ENCODE measurements at places on chromosomes 6 and 20. TPM values are rescaled to one million over a fixed set of nuclear protein-coding genes. Genes with fewer than 3 reads are reported as not detected.
A peak's percentile ranks its signal among the peaks of the same experiment; 100 is the strongest.

KCNS1 gene
- not detected for total RNA-seq

HMGN4 gene
- 64.8 TPM for total RNA-seq

DOP1A gene
- total RNA-seq: 53.5 TPM

GPX6 gene
- total RNA-seq: not detected

ULBP2 gene
- not detected for total RNA-seq

FKBP1C gene
- 0.49 TPM for total RNA-seq

SEL1L2 gene
- not detected for total RNA-seq

GRCh38 chr20:1840817-1841553 lies 54.2 kb upstream of the SIRPA start:
- H3K36me3 ChIP-seq: no peaks in the 10 kb centered on the region
- no peak for DNase-seq
- no peak overlapping the region for H3K27ac ChIP-seq
- H3K27me3 ChIP-seq: no peaks in the 10 kb centered on the region
- no peaks in the 10 kb centered on the region for H3K4me1 ChIP-seq

DNA sequence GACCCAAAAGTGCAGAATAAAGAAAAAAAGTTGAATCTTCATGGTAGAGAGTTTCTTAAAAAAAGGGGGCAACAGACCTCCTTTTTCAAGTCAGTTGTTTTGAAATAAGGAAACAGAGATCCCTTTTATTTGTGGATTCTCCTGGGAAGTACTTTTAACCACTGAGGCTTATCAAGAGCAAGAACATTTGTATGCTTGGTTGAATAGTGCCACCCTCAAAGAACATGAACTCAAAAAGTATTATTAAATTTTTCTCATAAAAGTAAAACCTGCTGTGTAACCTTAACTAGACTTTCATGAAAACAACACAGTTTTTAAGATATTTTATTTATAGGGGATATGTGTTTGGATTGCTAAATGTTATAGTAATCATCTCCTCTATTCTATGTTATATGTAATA lies at the start of gene DEFB110:
TSS of gene DEFB110 (minus strand) at position 101 of the 400 bp plus-strand sequence. CDS start at position 42, 59 bp downstream.
- peak within 1 kb of the TSS; percentile 20 for H3K27ac ChIP-seq
- no peak for DNase-seq
- H3K27me3 ChIP-seq: no peaks in the 10 kb centered on the region

GRCh38 chr6:169921217-169921616 lies 169.8 kb downstream of the ERMARD start:
- H3K4me3 ChIP-seq: no peak overlapping the region
- no peaks in the 10 kb centered on the region for H3K36me3 ChIP-seq
- H3K27ac ChIP-seq: no peak overlapping the region
- H3K27me3 ChIP-seq: no peaks in the 10 kb centered on the region

DNA sequence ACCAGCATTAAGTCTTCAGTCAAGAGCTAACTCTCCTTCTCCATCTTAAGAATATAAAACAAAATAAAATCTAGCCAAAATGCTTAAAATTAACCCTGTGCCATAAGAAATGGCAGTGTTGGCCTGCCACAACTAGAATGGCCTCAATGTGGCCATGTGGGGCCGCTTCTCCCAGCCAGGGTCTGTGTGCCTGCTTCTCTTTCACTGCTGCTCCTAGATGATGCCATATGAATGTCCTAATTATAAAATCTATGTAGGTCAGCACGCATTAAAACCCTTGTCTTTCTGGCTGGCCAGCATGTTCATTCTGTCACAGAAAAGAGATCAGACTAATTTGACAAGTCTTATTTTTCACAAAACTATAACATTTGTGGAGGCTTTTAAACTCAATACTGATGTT lies 102.6 kb downstream of the C6orf118 start:
- H3K4me3 ChIP-seq: no peak overlapping the region
- DNase-seq: no peak
- no peaks in the 10 kb centered on the region for H3K36me3 ChIP-seq
- H3K27ac ChIP-seq: no peak overlapping the region
- no peaks in the 10 kb centered on the region for H3K4me1 ChIP-seq
- no peaks in the 10 kb centered on the region for H3K27me3 ChIP-seq

GRCh38 chr20:38139156-38139912 lies 25.7 kb downstream of the TGM2 start:
- no peak for DNase-seq
- no peaks in the 10 kb centered on the region for H3K27me3 ChIP-seq
- no peak overlapping the region for H3K27ac ChIP-seq
- no peak overlapping the region for H3K4me3 ChIP-seq

DNA sequence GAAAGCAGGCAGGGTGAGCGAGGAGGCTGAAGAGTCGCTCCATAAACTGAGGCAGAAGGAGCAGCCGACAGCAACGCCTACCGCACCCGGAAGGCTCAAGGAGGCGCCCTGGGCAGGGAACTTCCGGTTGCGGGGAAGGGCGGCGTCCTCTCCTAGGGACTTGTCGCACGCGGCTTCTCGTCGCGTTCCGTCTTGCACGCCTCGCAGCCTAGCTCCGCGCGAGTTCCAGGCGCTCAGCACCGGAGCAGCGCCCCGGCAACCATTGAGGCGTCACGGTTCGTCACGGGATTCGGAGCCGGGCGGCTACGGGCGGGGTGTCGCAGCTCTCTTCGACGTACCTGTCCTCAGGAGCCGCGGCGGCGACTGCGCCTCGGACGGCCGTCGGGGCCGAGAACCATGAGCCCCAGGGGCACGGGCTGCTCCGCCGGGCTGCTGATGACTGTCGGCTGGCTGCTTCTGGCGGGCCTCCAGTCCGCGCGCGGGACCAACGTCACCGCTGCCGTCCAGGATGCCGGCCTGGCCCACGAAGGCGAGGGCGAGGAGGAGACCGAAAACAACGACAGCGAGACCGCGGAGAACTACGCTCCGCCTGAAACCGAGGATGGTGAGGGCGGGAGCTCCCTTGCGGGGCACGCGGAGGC lies at the start of gene SPACA1:
TSS of gene SPACA1 (plus strand) at position 332 of the 641 bp plus-strand sequence. CDS start at position 397, 65 bp downstream.
- H3K4me3 ChIP-seq: no peak within 1 kb of the TSS
- H3K36me3 ChIP-seq: no peaks in the 10 kb centered on the region
- DNase-seq: no peak
- H3K27ac ChIP-seq: no peak within 1 kb of the TSS
- H3K27me3 ChIP-seq: no peaks in the 10 kb centered on the region
- no peaks in the 10 kb centered on the region for H3K4me1 ChIP-seq

- DNase-seq: no peak
- no peaks in the 10 kb centered on the region for H3K36me3 ChIP-seq
- H3K27ac ChIP-seq: no peak overlapping the region
- H3K4me3 ChIP-seq: no peak overlapping the region
- no peaks in the 10 kb centered on the region for H3K27me3 ChIP-seq
- H3K4me1 ChIP-seq: peaks cover 7% of the 10 kb centered on the region
These were observed 20.5 kb downstream of the SPDEF start for GRCh38 chr6:34535646-34536045.

- H3K27me3 ChIP-seq: no peaks in the 10 kb centered on the region
- DNase-seq: no peak
- H3K4me1 ChIP-seq: no peaks in the 10 kb centered on the region
- no peaks in the 10 kb centered on the region for H3K36me3 ChIP-seq
- H3K4me3 ChIP-seq: no peak overlapping the region
These were observed 96.6 kb upstream of the FKBP1C start for GRCh38 chr6:63114610-63115211.

GRCh38 chr6:163370464-163371117 lies 43.9 kb upstream of the QKI start:
- DNase-seq: no peak
- H3K4me3 ChIP-seq: no peak overlapping the region
- H3K36me3 ChIP-seq: no peaks in the 10 kb centered on the region
- peaks cover 9% of the 10 kb centered on the region for H3K4me1 ChIP-seq

DNA sequence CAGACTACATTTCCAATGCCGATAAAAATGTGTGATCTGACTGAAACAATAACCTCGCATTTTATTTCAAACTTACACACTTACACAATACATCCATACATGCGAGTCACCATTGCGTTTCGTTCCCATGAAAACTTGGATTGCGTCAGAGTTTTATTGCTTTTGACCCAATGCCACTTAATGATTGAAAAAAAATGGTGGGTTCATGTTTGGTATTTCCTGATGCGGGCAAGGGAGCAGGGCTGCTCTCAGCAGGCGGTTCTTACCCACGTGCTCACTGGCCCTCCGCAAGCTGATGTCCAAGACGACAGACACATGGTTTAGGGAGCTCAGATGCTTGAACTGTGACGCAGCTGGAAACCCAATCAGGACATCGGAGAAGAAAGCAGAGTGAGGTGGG lies 281.0 kb upstream of the SULF2 start:
- no peak for DNase-seq
- no peaks in the 10 kb centered on the region for H3K4me1 ChIP-seq
- no peak overlapping the region for H3K4me3 ChIP-seq
- H3K36me3 ChIP-seq: no peaks in the 10 kb centered on the region
- no peak overlapping the region for H3K27ac ChIP-seq

DNA sequence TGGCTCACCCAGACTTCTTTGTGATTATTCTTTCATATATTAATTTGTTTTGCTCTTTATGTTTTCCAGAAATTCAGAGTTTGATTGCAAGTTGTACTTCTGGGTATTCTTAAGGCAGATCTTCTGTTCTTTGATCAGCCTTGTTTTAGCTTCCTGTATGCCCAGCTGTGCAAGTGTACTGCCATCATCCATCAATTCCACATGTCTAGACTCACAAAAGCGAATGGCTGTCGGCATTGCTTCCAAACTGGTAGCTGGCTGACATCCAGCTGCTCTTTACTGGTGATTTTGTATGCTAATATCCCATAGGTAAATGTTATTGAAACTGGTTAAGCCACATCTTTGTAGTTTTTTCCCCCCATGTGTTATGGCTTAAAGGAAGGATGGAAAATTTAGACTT lies 1084.8 kb upstream of the CITED2 start:
- no peak overlapping the region for H3K27ac ChIP-seq
- no peaks in the 10 kb centered on the region for H3K27me3 ChIP-seq
- no peak overlapping the region for H3K4me3 ChIP-seq
- peaks cover 17% of the 10 kb centered on the region for H3K4me1 ChIP-seq
- no peak for DNase-seq

DNA sequence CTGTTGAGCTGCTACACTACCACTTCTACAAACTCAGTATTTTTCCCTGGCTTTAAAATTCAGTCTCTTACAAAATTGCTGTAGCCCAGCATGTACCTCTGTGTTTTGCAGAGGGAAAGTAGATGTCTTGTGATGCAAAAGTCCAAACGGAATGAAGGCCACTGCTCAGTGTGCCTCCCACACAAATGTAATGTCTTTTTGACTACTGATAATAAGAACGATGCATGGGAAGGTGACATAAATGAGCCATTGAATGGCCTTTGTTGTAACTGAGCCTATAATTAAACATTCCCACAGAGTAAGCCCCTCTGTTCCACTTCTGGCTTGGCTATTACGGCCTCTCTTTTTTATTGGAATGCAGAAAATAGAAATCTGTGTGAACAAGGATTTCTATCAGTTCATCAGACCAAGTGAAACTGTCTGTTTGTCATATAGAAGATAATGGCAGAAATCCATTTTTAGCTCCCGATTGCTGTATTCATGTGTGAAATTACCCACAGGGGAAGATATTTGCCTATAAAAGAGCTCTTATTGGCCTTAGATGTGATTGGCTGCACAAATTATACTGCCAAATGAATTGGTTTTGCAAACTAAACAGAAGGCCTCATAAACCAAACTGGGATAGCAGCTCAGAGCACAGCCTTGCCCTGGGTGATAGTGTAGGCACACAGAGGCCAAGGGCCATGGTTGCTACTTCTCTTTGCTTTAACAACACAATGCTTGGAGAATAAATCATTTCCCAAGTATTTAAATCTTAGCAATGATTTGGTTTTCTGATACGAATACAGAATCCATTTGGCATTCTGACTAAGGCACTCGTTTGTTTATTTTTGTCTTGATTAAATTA lies 241.5 kb upstream of the PLN start:
- DNase-seq: no peak
- no peaks in the 10 kb centered on the region for H3K4me1 ChIP-seq
- no peaks in the 10 kb centered on the region for H3K36me3 ChIP-seq
- H3K27ac ChIP-seq: no peak overlapping the region
- no peak overlapping the region for H3K4me3 ChIP-seq
- H3K27me3 ChIP-seq: no peaks in the 10 kb centered on the region

DNA sequence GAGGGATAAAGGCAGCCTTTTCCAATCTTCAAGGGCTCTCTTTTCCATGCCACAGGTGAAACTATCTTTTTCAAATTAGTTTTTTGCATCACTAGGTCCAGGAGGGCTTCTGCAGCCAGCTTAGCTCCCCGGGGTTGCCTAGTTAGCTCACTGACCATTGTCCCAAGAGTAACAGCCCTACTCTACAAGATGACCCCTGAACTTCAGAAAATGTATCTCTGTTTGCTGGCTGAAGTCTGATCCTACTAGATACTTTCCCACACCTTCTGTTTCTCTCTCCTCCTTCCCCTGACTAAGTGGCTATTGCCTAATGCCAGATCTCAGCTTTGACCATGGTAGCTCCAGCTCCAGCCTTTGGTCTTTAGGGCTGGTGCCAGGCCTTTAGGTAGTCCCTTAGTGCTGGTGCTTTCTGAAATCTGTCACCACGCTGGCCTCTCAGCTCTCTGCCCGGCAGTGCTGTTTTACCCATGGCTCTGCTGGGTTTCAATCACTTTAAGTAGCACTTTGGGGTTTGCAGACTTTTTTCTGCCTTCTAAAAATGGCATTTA lies 255.1 kb downstream of the RNGTT start:
- no peak for DNase-seq
- no peaks in the 10 kb centered on the region for H3K36me3 ChIP-seq
- no peaks in the 10 kb centered on the region for H3K4me1 ChIP-seq
- H3K27ac ChIP-seq: no peak overlapping the region
- H3K4me3 ChIP-seq: no peak overlapping the region

DNA sequence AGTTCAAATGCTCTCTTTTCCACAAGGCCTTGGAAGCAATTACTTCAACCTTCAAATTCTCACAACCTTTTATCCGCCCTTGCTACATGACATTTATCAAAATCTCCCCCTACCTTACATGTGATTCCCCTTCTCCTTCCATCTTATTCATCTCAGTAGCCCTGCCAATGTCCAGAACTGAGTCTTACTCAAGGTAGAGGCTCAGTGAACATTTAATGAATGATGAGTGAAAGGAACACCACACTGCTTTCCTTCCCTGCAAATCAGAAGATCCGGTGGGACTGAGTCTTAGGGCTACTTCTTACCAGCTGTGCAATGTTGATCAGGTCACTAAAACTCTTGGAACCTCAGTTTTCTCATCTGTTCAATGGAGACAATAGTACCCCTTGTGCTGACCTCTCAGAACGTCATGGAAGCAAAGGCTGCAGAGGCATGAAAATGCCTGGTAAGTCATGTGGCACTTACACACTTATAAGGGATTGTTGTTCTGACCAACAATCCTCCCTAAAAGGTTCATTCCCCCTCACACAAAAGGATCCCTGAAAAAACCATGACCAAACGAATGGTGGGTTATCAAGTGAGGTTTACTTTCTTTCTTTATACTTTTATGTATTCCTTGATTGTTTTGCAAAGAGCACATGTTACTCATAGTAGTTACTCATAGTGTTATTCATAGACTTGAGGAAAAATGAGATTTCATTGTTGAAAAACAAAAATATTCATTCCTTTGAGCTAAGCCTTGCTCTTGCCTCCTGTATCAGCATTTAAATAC lies 6.5 kb downstream of the MDGA1 start:
- no peak overlapping the region for H3K4me3 ChIP-seq
- DNase-seq: no peak
- no peak overlapping the region for H3K27ac ChIP-seq
- H3K27me3 ChIP-seq: peaks cover 7% of the 10 kb centered on the region
- H3K36me3 ChIP-seq: no peaks in the 10 kb centered on the region
- H3K4me1 ChIP-seq: no peaks in the 10 kb centered on the region

- H3K4me3 ChIP-seq: peak overlapping the region; percentile 65
- peak; percentile 30 for DNase-seq
- H3K27me3 ChIP-seq: no peaks in the 10 kb centered on the region
- H3K4me1 ChIP-seq: peaks cover 41% of the 10 kb centered on the region
- H3K36me3 ChIP-seq: no peaks in the 10 kb centered on the region
These were observed 740 bp downstream of the NELFCD start for GRCh38 chr20:58981628-58982364.

GRCh38 chr20:41247523-41248367 lies 69.8 kb downstream of the ZHX3 start:
- no peak overlapping the region for H3K4me3 ChIP-seq
- H3K36me3 ChIP-seq: no peaks in the 10 kb centered on the region
- peak overlapping the region; percentile 95 for H3K27ac ChIP-seq
- no peaks in the 10 kb centered on the region for H3K27me3 ChIP-seq

Measured in thyroid gland (tissue), 4 donors.